ENCODE measurements at places on chromosomes 5 and 9.

- no peak for DNase-seq
Measured at GRCh38 chr9:92637326-92637725, 32.6 kb downstream of the IPPK start.

- DNase-seq, result no peak
Measured at GRCh38 chr9:121271368-121272341, 3.7 kb downstream of the GSN start.

- no peak for DNase-seq
Measured at GRCh38 chr5:7960142-7960541, 91.2 kb downstream of the MTRR start.

DNA sequence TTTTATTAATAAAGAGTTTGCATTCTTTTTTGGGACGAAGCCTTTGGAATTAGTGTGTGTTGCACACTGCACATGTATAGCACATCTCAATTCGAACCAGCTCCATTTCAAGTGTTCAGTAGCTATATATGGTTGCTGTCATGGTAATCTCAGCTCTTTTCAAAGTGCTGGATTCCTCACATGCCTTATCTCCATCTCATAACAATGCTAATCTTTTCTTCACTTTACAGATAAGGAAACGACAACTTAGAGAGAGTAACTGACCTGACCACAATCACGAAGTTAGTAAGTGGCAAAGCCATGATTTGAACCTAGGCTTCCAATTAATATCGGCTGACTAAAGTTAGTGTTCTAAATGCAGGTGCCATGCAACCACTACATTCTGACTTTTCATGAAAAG, 204.8 kb upstream of the RASEF start:
- DNase-seq, result no peak

DNA sequence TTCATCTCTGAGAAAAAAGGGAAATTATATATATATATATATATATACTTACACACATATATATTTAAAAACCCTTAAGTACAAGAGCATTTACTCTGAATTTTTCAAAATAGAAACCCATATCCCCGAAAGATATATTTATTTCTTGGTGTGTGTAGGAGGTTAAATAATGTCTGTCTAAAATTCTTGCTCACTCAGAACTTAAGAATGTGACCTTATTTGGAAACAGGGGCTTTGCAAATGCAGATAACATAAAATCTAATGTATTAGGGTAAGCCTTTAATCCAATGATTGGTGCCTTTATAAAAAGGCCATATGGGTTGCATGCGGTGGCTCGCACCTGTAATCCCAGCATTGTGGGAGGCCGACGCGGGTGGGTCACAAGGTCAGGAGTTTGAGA, 517.3 kb upstream of the TLE4 start:
- no peak for DNase-seq

DNA sequence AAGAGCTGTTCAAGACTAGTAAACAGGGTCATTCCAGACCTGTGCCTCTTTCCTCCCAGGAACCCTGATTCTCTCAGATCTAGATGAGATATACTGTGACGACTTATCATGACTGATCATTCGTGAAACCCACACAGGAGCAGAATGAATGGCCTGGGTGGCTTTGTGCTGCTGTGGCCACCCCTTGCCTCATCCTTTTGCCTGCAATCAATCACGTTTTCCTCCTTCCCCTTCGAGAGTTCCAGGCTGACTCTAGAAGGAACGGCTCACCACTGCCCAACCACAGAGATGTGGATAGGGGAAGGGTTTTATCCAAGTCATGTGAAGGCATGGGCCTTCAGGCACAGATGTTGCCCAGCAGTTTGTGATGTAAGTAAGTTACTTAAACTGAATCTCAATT, 5.8 kb downstream of the ANXA6 start:
- DNase-seq, result no peak

DNA sequence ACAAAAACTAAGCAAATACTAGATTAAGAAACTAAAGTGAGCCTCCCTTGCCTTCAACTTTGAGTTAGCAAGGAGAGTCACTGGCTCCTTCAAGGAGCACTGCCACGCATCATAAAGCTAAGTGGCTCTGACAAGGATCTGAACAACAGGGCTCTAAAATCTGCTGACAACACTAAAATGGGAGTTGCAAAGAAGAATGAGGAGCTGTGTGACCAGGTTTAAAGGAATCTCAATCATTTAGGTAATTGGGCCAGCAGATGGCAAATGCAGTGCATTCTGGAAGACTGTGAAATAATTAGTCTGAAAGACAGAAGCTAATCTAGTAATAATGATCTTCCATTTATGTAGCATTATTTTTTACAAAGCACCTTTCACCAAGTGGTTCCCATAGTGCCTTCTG, 297.0 kb upstream of the TAS2R1 start:
- DNase-seq, result no peak

DNA sequence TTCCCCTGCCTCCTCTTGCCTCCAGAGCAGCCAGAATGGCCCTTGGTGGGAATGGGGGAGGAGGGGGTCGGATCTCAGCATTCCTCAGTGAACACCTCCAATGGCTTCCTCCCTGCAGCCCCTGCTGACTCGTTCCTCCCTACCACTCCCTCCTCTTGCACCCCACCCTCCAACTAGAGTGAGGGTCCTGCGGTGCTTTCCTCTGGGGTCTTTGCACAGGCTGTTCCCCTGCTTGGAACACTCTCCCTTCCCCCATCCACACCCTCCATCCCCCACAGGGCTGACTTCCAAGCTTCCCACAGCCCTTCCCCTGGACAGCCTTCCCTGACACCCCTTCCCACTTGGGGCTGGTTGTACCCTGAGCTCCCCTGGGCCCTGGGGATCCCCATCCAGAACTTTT, 70.4 kb upstream of the NEK6 start:
- DNase-seq, result no peak

DNA sequence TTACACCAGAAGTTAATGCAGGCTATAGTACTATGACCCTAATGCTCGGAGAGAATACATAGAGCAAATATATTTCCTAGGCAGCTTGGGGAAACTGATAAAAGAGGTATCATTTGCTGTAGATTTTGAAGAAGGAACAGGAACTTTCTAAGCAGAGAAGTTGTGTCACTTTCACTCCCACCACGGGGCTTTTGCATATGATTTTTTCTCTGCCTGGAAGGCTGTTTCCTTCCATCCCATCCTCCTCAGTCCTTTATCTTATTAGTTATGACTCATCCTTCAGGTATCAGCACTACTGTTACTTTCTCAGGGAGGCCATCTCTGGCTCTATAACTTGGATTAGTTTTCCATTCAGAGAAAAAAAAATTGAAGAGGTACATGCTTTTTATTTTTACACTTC, 2006.1 kb upstream of the WWC1 start:
- no peak for DNase-seq

DNA sequence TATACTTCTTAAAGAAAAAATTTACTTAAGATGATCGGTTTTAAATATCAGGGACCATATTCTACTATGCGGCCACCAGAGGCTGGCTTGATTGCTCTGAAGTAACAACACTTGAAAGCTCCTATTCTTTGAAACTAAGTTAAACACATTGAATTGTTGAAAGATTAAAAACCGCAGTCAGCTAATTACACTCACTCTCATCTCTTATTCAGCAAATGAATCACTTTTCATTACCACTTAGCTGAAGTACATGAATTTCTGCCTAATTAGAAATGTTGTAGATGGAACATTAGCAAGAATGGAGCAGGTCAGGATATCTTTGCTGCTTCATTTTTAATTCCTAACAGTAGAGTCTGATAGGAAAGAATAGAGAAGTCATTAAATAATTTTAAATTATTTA, 42.3 kb downstream of the LSM11 start:
- no peak for DNase-seq

DNA sequence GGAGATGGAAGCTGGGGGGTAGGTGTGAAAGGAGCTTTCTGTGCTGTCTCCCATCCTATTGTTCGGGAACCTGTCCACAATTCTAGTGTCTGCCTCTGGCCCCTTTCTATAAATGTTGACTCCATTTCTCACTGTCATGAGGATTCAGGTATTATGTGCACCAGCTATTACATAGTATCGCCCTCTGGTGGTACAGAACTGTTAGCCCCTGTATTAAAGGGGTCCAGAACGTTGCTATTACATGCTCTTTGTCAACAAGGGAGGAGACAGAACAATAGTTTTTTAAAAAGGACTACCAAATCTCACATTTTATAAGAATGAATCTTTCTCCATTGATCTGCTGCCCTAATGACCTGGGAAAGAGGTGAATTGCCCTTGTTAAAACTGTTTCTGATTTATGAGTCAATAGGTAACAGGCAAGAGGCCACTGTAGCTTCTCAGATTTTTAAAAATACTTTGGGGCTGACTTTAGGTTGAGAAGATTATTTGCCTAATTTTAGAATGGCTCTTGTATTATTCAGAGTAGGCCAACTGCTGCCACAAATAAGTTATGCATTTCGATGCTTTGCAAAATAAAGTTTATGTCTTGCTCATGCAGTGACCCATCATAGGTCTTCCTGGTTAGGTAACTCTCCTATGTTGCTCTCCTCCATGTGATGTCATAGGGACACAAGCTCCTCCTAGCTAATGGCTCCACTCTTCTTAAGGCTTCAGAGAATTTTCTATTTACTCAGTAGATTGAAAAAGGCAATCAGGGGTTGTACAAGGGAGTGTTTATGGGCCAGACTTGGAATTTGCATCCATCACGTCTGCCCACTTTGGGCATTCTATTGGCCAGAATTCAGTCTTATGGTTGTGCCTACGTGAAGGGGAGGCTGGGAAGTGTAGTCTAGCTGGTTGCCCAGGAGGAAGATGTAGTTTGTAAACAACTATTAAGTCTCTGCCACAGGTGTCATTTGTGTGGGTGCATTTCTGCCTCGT, 20.8 kb downstream of the DCANP1 start:
- DNase-seq, result peak; percentile 66

- no peak for DNase-seq
Measured at GRCh38 chr9:34463098-34463900, 4.7 kb downstream of the DNAI1 start.

GRCh38 chr5:138212828-138213160, 329 bp downstream of the CDC23 start:
- DNase-seq, result peak; percentile 37

DNA sequence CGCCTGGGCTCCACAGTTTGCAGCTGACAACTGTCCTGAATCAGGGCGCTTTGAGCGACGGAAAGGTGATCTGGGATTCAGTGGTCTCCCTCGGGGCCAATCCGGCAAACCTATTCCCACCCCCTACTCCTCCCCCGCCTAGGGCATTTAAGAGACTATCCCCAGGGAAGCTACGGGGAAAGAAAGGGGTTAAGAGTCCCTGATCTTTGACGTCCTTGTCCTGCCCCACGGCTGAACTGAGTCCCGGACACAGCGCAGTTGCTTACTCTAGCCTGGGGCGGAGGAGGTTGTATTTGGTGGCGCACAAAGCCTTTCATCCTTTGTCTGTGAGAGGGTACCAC, 3.4 kb downstream of the RORB start:
- DNase-seq, result no peak

- DNase-seq, result no peak
Measured at GRCh38 chr5:64773533-64773932, 4.8 kb downstream of the CWC27 start.

DNA sequence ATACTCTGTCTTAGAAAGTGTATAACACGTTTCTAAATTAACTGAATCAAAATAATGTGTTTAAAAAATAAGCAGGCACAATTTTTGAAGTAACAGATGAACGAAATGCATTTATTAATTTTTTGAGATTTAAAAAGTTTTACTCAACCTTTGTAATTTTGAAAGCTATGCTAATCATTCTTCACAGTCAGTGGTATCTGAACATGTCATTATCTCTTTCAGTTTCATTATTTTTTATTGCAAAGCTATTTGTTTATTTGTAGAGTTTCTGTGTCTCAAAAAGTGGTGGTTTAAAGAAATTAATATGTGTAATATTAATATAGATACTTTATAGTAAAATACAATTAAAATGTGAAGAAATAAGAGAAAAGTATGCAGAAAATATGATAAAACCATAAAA, 11.2 kb downstream of the CHSY3 start:
- no peak for DNase-seq

DNA sequence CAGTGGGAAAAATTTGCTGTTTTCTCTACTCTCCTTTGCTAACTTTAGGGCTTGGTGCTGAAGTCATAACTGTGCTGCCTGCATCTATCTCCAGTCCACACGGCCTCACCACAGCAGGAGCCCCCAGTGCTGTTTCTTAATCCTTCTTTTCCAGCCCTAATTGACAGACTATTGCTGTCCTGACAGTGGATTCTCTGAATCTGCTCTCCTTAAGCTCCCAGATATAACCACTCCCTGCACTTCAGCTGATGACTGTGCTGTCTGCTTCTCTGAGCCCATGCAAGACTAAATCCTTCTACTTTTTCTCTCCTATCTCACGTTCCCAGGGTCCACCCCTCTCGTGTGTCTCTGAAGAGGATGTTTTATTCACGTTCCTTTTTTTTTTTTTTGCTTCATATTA, 19.7 kb upstream of the GRIA1 start:
- DNase-seq, result no peak

DNA sequence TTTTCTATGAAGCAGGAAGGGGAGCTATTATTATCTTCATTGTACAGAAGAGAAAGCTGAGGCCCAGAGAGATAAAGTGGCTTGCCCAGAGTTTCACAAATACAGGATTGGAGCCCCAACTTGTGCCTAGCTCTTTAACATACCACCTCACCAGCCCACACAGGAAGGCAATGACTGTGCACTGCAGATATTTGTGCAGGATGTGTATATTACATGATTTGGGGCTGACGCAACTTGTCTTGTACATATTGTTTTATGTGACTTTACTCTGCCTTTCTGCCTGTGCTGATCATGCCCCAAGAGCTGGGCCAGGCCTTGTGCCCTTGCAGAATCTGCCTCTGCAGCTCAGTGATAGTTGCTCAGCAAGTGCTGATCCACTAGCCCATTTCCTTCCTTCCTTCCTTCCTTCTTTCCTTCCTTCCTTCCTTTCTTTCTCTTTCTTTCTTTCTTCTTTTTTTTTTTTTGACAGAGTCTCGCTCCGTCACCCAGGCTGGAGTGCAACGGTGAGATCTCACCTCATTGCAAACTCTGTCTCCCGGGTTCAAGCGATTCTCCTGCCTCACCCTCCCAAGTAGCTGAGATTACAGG, 106.6 kb upstream of the TBCA start:
- DNase-seq, result no peak
